H54 (cell line): ENCODE measurements at places on chromosomes 11 and 22.
A peak's percentile ranks its signal among the peaks of the same experiment; 100 is the strongest.

- DNase-seq, result no peak
Measured at GRCh38 chr11:76773921-76774361, 9.2 kb upstream of the TSKU start.

DNA sequence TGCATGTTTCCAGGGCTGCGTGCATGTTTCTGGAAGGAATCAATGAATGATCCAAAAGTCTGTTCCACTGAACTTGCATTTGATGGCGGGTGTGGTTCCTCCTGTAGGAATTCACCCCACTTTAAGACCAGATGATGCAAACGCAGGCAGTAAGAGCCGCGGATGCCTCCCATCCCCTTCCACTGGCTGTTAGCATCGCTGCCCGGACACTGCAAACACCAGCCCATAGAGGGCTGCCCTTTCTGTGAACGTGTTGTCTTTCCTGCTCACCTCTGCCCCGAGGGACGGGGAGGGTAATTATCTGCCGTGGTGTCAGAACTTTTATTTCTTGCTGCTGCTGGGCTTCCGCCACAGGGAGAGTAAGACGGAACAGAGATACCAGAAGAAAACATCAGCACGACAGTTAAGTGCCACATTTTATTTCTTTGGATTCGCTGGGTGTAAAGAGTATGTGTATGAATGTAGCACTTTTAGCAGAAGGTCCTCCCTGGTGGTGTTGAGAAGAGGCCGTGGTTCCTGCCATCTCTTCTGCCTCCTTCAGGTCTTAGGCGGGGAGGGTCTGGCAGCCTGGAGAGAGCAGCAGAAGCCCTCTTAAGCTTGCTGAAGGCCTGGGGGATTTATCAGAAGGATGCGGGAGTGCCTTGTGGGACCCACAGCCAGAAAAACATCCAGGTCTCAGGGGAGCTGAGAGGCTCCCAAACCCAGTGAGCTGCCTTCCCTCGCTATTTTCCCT lies 53.2 kb upstream of the NECTIN1 start:
- DNase-seq, result no peak

DNA sequence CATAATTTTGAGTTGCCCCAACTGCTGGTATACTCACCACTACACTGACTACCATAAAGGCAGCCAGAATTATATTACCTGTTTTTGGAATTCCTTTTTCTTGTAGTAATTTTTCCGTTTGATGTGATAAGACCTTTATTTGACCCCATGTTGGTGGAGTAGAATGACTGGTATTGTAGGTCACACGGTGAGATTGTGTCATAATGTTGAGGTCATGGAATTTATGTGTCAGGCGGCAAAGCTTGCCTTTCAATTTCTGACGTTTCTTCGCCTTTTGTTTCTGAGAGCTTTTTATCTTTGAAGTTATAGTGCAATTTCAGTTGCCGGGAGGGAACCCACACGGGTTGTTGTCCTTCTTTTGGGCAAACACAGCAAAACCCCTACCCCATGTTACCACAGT lies 13.0 kb downstream of the OR52K1 start:
- DNase-seq, result no peak

DNA sequence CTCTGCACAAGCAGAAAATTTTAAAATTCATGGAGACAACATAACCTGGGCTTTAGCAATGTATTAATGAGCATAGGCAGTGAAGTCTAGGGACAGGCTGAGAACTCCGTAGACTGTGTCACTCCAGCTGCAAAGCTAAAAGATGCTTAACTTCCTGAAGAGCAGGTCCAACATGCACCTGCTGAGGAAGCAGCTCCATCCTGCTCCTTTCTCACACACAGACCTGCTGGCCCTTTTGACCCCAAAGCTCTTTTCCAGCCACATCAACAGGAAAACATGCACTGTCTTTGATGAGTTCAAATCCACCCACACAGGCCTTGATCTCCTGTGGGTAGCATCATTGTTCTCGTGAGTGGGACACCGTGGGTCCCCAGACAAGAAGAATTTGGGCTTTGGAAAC lies 36.0 kb downstream of the SYN3 start:
- no peak for DNase-seq

DNA sequence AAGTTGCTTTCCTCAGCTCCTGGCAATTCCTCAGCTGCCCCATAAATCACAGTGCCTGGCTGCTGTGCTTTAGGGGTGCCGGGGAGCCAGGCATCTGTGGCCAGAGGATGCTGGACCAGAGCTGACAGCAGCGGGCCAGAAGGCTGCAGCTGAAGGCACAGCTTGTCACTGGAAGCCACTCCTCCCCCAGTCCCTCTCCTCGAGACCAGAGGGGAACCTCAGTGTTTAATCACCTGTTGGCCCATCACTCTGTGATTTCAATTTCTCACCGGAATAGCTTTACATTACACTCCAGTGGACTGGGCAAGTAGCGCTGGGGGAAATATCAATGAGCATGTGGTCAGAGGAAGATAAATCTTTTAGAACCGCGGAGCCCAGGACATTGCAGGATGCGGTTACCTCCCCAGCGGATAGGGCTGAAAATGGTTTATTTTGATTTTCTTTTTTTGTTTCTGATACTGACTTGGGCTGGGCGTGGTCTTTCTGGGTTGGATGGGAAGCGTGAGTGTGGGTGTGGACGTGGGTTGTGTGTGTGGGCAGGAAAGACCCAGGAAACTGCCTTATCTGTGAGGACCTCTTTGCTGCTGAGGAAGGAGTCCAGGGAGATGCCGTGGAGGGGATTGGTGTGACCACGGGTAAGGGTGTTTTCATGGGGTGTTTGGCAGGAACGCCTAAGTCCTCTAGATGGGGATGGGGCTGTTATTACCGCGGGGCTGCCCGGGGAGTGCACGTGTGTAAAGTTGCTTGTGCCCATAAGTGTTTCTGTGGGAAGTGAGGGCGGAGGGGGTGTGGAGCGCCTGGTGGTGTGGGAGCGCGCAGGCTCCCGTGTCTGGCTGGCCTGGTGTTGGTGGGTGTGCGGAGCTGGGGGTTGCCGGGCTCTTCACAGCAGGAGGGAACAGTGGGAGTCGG lies 4.0 kb downstream of the DAGLA start:
- DNase-seq, result no peak

- DNase-seq, result no peak
Measured at GRCh38 chr11:87432022-87432421, 394.3 kb downstream of the TMEM135 start.

- no peak for DNase-seq
Measured at GRCh38 chr11:61403658-61404057, 11.3 kb downstream of the TMEM216 start.

DNA sequence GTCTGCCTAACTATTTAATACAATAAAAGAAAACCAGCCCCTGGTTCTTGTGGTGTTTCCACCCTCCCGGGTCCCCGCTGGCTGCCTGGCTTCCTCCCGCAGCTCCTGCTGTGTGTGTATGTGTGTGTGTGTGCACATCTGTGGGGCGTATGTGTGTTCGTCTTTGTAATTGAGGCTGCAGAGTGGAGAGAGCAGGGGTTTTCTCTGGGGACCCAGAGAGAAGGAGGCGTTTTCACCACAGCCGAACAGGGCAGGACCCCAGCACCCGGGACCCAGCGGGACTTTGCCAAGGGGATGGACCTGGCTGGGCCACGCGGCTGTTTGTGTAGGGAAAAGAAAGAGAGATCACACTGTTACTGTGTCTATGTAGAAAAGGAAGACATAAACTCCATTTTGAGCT lies 42.7 kb downstream of the IGLL1 start:
- DNase-seq, result no peak

DNA sequence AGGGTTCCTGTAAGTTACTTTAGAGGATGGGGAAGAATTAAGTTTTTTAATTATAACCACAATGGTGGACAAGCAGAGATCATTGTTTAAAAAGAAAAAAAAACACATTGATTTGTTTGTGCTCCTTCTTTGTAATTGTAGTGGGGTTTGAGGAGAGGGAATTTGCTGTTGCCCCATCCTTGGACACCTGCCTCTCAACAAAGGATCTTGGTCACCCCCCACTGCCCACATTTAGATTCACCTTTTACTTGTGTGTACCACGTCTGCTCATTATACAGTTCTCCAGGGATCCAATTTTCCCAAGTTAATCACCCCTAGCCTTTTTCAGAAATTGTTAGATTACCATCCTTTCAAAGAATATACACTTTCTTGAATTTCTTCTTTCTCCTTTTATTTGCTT lies 53.0 kb downstream of the DNAJC24 start:
- DNase-seq, result no peak

DNA sequence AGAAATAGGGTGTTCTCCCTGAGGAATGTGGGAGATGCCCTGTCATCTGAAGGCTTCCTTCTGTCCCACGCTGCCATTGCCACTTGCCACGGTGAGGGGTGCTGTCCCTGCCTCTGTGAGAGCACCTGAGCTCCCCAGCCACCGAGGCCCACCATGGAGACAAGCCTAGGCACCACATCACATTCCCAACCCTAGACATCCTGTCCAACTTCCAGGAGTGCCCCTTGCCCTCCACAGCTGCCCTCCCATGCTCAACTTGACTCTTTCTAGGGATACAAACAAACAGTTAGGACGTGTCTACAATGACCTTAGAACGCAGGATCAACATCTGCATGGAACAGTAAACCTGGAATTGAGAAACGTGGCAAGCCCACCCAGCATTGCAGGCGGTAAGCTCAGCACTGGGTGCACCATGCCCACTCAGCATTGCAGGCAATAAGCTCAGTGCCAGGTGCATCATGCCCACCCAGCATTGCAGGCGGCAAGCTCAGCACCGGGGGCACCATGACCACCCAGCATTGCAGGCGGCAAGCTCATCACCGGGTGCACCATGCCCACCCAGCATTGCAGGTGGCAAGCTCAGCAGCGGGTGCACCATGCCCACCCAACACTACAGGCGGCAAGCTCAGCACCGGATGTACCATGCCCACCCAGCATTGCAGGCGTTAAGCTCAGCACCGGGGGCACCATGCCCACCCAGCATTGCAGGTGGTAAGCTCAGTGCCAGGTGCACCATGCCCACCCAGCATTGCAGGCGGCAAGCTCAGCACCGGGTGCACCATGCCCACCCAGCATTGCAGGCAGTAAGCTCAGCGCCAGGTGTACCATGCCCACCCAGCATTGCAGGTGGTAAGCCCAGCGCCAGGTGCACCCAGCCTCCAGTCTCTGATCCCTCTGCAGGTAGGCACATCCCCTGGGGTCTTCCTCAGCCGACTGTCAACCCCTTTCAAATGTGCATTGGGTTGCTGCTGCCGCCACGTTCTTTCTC lies 1463.9 kb downstream of the TBC1D22A start:
- DNase-seq, result no peak

GRCh38 chr22:36069368-36069767 lies 40.7 kb upstream of the RBFOX2 start:
- no peak for DNase-seq

DNA sequence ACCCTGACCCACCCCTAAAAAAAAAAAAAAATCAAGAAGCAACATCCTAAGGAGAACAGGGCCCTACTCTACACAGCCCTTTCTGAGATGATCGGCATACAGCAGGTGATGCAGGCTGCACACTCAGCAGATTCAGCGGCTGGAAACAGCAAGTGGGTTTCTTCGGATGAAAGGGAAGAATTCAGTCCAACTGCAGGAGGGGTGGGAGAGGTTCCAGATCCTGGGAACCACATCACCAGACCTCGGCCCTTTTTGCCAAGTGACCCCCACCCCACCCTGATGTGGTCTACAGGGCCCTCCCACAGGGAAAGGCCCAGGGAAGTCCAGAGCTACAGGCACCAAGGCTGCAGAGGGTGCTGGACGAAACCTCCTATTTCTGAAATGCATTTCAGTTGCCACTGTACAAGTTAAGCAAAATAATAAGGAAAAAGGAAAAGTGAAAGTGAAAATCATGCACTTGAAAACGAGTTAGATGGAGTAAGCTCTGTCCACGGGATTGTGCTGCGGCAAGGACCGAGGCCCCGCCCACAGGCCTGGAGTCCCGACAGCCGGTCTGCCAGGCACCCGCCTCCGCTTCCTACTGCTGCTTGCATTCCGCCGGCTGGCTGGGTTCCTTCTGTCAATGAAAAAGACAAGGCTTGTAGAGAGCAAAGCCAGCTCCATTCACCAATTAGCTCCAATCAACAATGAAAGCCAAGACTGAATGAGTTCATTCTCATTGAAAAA lies 16.0 kb upstream of the PHLDA2 start:
- peak; percentile 49 for DNase-seq

DNA sequence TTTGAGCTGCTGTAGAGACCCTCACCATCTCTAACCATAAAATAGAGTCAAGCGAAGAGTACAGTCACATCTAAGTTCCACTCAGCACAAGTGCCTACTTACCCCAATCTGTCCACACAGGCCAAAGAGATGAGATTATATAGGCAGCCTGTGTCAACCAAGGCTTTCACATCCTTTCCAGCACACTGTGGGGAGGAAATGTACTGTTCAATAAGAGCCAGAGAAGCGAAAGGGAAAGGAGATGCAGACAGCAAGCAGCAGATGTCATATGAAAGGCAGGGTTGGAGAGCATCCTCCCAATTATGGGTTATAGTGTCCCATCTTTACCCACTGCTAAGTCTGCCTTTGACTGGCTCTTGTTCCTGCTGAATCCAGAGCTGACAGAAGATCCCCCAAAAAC lies 16.4 kb downstream of the NRIP3 start:
- DNase-seq, result no peak

DNA sequence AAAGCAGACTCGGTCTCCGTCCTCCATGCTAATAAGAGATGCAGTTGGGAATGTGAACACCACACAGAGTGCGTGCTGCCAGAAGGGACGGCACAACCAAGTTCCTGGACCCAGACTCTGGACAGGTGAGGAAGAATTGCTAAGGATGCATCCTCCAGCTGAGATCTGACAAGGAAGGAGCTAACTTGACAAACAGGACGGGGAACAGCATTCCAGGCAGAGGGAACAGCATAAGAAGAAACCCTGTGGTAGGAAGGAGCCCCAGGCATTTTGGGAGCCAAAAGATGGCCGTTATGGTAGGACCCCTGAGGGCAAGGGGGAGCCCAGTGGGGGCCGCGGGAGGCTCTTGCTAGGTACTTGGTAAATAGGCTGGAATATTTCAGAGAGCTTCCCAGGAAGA lies 6.0 kb downstream of the OSM start:
- no peak for DNase-seq

DNA sequence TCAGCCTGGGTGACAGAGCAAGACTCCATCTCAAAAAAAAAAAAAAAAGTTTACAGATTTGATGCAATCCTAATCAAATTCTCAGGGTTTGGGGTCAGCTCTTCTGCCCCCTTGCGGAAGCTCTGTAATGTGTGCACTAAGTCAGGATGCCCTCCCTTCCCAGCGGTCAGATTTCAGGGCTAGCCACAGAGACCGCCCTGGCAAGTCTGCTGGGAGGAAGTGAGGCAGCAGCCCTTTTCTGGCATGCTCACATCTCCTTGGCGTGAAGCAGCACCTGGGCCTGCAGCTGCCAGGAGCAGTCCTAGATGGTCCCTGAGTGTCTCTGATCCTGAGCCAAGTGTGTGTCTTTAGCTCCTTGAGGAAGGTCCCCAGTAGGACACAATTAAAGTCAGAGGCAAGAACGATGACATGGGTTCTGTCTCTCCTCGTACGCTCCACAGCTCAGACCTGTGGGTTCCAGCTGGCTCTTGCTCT lies 10.9 kb upstream of the APOBEC3C start:
- DNase-seq, result peak; percentile 68
